Kidney tubule cell (primary cell): ENCODE measurements at places on chromosomes 2 and 18.

DNA sequence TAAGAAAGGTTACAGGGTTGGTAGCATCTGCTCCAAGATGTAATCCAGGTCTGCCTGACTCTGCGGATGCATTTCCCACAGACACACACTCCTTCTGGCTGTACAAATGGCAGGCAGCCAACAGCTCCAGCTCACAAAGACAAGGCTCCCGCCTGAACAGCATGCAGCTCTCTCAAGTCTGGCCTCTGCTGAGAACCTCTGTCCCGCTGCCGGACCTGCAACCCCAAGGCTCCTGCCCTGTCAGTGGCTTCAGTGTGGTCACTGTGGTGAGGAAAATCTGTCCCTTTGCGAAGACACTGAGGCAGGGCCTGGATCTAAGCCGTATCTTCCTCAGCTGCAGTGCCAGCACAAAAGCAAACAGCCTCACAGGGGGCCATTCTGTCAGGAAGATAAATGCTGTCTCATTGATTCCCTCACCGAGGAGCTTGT, 469.3 kb upstream of the MEX3C start:
- peak; percentile 27 for DNase-seq

- DNase-seq: no peak
Observed at GRCh38 chr2:71546777-71547281, 93.5 kb downstream of the DYSF start.

- no peak for DNase-seq
Observed at GRCh38 chr2:237501892-237502513, 15.0 kb downstream of the MLPH start.

DNA sequence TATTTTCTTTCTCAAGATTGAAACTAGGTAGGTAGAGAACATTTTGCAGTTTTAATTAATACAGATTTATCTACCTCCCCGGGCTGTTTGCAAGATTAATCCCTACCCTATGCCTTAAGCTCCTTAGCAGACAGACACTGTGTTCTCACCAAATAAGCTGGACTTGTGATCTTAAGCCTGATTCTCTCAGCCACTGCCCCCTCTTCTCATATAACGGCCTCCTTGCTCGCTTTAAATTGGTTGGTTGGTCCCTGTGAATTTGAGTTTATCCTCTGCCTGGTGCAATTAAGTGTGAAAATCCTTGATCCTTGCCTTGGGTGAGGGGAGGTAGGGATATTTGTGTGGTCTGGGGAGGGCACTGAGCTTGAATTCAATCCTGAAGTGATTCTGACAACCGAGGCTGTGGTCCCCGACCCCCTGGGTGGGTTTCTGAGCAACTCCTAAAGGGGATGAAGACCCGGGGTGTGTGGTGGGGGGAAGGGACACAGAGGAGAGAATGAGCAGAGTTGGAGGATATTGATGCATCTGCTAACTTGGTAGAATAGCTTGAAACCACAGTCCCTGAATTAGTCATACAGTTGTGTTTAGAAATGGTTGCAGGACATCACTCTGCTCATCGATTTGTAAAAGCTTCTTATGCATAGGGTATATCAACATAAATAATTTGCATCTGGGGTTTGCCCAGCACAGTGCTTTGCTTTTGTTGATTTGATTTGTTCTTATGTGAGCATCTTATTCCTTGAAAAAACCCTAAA, 36.9 kb upstream of the NCKAP5 start:
- DNase-seq: peak; percentile 36

DNA sequence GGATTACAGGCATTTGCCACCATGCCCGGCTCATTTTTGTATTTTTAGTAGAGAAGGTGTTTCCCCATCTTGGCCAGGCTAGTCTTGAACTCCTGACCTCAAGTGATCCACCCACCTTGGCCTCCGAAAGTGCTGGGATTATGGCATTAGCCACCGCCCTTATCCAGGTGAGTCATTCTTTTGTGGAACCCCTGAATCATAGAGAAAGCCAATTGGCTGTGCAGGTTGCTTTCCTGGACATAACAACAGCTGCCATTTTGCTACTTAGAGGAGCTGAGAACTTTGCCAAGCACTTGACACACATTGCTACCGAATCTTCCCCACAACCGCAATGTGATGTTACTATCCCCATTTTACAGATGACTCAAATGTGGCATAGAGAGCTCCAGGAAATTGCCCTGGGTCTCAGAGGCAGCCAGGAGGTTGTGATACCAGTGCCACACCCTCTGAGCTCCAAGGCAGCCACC, 36.0 kb downstream of the SETBP1 start:
- DNase-seq: peak; percentile 56

GRCh38 chr2:216163518-216163917, 54.4 kb downstream of the XRCC5 start:
- DNase-seq: no peak

DNA sequence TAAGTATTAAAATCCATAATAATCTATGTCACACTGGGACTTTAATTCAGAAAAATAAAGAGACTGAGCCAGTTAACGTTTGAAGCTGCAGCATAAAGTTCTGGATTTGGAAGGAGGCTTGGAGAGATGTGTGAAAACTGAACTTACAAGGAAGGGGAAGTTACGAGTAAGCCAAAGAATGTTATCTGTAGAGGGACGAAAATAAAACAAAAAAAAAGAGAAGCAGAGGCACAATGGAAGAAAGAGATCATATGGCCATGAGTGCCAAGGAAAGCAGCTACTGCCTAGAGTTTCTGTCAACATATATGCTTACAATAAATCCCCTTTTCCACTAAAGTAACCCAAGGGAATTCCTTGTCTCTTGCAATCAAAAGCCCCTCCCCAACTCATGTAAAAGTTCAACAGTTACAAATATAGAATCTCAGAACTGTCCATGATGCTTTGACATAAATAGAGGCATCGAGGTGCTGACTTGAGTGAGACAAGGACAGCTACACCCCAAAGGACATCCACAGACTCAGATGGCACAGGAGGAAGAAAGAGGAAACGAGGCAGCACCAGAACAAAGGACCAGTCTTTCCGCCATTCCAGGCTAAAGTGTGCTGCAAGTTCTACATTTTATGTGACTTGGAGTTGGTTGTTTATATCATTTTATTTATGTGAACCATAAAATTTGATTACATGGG, 16.1 kb upstream of the ARL5A start:
- DNase-seq: no peak

GRCh38 chr2:86499326-86499725, 58.2 kb downstream of the KDM3A start:
- peak; percentile 16 for DNase-seq

DNA sequence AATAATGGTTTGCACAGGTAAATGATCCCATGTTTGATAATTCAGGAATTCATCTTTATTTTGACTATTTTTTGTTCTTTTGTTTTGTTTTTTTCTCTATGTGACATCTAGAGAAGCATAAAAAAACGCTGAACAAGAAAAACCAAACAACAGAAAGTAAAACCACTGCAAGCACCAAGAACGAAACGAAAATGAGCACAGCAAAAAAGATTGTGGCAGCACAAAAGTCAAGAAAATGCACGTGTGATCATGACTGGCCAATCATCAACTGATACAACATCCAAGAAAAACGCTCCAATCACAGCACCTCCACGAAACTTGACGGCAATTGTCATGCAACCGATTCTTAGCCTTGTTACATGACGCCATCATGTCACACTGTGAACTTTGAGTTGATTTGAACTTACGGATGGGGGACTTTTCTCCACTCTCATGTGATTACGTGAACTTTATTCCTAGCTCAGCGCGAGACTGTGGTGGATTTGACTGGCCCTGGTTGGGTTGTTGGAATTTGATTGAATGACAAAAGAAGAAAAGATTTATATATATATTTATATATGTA, 318.7 kb downstream of the CELF4 start:
- DNase-seq: no peak

DNA sequence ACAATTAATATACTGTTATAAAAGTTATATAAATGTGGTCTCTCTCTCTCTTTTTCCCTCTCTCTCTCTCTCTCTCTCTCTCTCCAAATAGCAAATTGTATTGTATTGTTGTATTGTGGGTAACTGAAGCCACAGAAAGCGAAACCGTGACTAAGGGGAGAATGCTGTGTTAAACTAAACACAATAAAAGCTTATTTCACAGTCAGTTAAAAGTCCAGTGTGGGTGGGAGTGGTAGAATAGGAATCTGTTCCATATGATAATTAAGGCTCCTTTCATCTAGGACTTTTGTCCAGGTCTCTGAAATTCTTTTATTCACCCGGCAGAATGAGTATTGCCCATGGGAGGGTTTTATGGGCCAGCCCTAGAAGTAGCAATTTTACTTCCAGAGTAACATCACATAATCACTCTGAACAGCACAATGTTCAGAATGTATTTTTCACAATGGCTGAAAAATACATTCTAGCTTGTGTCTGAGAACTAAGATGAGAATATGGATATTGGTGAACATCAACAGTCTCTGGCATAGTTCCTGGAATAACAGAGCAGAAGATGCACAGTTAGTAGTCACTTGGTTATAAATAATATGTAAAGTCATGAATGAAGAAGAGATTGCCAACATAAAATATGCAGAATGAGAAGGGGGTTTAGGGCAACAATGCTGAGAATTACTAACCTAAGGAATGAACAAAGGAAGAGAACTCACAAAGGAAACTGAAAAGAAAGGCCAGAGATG, 399.1 kb downstream of the PLCL1 start:
- DNase-seq: no peak

DNA sequence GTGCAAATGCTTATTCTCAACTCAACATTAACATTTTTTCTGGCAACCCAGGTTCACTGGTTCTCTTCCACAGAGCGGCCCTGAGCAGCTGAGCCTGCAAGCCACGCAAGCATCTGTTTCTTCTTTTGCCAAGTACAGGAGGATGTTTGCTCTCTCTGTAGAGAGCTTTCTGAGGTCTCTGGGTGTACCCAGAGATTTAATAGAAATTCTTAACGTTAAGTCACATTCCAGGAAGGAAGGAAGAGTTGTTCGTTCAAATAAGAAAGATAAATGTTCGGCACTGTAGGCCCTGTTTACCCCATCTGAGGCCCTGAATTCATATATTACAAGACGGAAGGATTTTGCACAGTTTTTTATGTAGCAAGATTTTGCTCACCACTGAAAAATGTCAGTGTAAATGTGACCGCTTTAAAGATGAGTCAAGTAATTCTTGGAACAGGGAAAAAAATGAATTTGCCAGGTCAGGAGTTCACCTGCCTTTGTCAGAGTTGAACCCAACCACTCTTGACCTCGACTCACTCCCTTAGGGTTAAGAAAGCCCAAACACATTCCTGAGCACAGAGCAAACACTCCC, 30.1 kb downstream of the KCTD18 start:
- DNase-seq: peak; percentile 63

DNA sequence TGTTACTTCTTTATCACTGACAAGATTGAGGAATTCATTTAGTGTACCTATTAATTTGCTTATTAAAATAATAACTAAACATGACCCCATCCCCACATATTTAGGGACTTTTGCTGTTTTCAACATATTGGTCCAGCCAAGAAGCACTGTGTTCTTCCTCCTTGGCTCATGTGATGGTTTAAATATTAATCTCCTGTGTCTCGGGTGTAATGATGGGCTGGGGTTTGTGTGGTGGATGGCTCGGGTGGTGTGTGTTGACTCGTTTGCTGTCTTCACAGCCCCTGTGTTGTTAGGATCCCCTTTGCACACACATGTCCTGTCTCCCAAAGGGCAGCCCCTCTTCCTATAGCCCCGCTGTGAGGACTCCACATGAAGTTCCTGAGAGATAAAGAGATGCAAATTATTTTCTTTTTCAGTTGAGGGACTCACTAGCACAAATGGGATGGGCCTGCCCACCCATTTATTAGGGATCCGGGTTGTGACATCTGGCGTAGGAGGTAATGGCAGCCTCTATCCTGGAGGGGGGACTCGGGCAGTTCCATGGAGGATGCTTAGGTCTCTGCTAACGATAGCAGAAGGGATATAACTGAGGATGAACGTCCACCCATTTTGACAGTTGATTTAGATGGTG, 53.4 kb downstream of the FHOD3 start:
- peak; percentile 58 for DNase-seq

GRCh38 chr2:206764673-206765241, 371 bp downstream of the MDH1B start:
- no peak for DNase-seq

DNA sequence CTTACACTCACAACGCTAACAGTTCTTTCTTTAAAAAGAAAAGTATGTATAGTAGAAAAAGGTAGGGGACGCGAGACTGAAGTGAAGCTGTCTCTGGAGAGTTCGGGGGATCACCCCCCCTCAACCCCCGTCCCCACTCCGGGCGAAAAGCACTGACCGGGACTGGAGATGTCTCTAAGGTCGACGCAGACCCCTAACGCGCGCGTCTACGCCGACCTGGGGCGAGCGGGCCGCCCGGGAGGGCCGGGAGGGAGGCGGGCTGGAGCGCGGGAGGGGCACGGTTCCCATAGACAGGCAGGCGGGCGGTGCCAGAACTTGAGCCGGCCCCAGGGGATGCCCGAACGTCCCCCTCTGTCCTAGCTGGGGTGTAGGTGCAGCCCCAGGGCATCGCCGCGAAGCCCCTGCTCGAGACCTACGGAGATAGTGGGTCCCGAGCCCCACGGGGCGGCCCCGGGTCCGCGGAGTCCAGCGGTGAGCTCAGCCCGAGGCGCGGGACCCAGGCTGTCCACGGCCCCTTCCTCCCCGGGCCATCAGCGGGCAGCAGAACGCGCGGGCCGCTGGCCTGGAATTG, 82.2 kb downstream of the CHRNA1 start:
- DNase-seq: peak; percentile 31

DNA sequence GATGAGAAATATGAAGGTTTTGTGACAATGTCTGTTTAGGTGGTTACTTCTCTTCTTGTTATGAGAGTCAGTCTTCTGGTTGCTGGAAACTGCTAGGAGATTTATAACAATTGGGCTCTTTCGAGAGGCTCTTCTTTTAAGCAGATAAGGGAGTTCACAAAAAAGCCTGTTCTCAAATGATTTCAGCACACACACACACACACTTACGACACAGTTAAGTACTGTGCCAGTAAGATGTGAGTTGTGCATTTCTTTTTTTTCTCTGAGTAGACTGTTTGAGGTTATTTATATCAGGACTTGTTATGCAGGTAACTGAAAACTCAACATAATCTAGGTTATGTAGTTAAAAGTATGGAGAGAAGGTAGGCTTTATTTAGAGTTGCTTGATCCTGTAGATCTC, 49.8 kb downstream of the MSH2 start:
- no peak for DNase-seq

GRCh38 chr2:9341337-9341887, 81.9 kb downstream of the ITGB1BP1 start:
- DNase-seq: peak; percentile 76

DNA sequence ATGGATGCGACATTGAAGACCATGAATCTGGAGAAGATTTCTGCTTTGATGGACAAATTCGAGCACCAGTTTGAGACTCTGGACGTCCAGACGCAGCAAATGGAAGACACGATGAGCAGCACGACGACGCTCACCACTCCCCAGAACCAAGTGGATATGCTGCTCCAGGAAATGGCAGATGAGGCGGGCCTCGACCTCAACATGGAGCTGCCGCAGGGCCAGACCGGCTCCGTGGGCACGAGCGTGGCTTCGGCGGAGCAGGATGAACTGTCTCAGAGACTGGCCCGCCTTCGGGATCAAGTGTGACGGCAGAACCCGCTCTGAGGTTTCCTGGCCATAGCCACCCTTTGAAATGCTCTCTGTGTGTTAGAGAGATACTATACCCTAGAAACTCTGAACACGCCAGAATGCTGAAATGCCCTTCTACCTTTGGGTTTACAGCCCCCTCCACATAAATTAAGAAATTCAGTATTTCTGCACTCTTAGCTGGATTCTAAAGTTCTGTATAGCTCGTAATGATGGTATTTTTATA, 659 bp downstream of the CHMP1B start:
- DNase-seq: peak; percentile 60

- DNase-seq: no peak
Observed at GRCh38 chr2:170201275-170201674, 23.3 kb downstream of the MYO3B start.
